ENCODE measurements at places on chromosomes 3 and 15.

DNA sequence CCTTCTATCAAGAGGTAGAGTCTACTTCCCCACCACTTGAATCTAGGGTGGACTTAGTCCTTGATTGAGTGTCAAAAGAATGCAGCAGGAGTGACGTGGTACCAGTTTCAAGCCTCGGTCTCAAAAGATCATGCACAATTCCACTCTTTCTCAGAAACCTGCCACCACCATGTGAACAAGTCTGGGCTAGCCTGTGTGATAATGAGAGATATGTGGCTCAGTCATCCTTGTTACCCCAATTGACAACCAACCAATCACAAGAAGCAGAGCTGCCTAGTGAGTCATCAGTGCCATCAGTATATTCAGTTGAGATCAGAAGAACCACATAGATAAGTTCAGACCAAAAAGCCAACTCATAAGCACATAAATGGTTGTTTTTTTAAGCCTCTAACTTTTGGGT lies 374.5 kb downstream of the IL20RB start:
- no peak for DNase-seq

DNA sequence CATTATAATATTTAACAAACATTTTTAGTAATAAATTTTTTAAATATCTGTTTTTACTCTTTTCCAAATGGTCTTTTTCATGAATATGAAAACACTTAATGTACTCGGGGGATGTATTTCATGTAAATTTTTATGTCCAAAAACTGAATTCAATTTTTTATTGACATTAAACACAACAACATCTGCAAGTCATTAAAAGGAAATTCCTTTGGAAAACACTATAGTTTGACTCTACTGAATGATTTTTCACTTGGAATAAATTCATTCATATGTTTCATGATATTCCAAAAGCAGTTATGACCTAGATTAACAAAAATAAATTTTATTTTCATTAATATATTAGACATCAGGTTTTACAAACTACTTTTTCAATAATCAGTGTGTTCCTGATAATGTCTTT lies 239.8 kb upstream of the AGTR1 start:
- no peak for DNase-seq

GRCh38 chr15:25790000-25790660 lies 73.0 kb downstream of the ATP10A start:
- DNase-seq: no peak

- no peak for DNase-seq
Measured at GRCh38 chr3:147409143-147410115, at the start of gene ZIC1. Gene ZIC1 (plus strand): TSS chr3:147409365. CDS start chr3:147410113, 748 bp downstream.

DNA sequence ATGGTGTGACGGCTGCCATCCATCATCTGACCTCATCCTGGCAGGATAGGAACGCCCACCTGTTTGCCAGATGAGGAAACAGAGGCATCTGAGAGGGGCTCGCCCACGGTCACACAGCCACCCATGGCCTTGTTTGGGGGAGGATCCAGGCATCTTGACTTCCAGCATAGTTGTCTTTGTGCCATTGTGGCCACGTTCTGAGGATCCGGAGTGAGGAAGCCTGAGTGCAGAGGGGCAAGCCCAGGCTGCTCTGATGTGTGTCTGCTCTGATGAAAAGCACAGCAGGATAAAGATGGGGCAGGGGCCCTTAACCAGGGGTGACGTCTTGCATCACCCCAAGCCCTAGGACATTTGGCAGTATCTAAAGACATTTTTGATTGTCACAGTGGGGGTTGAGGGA lies 58.7 kb downstream of the FGD5 start:
- DNase-seq: no peak

- DNase-seq: no peak
Measured at GRCh38 chr3:174791161-174791560, 68.0 kb upstream of the NAALADL2 start.
